Activated T-cell treated with anti-CD3 and anti-CD28 coated beads for 4 hours (primary cell): ENCODE measurements at places on chromosomes 6 and 20.

GRCh38 chr6:21792177-21792576 is 198.6 kb downstream of the SOX4 start:
- DNase-seq, result no peak

DNA sequence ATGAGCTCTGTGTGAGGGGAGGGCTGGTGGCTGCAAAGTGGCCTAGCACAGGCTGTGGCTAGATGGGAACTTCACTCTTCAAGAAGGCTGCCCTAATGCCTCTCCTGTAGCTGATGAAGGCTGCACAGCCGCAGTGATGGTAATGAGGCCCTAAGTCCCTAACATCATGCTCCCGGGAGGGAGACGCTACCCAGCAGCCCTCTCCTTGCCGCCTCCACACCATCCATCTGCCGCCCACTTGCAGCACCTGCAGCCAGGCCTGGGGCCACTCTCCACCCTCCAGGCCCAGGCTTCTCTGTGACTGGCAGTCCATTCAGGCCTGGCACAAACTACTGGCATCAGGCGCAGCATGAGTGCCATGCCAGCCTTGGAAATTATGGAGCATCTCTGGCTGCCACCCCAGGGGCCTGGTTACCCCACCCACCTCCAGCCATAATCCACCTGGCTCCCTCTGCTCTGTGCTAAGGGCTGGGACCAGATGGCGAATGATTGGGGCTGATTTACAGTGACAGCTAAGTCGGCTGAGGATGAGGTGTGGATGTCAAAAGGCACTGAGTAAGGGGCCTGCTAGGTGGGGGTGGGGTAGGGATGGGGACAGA is 284.2 kb downstream of the LRFN2 start:
- DNase-seq, result no peak

GRCh38 chr6:41073968-41074691 is 1.4 kb downstream of the NFYA start:
- DNase-seq, result no peak

- DNase-seq, result no peak
Measured at GRCh38 chr6:18405477-18406293, 18.5 kb downstream of the RNF144B start.

DNA sequence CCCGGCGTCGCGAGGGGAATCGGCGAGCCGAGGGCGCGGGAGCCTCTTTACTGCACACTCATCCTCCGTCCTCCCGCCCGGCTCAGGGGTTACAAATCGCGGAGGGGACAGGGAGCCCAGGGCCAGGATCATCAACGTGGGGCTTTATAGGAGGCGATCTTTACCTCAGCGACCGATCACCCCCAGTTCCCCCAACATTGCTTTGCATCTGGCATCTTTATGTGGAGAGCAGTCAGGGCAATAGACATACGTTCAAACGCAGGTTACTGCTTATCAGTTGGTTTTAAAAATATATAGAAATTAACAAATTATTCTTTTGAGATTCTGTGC is 634 bp downstream of the HSF2 start:
- peak; percentile 1 for DNase-seq

GRCh38 chr20:54633374-54634355 is 158.3 kb downstream of the DOK5 start:
- no peak for DNase-seq

GRCh38 chr20:59120919-59121318 is 42.7 kb upstream of the ZNF831 start:
- no peak for DNase-seq

DNA sequence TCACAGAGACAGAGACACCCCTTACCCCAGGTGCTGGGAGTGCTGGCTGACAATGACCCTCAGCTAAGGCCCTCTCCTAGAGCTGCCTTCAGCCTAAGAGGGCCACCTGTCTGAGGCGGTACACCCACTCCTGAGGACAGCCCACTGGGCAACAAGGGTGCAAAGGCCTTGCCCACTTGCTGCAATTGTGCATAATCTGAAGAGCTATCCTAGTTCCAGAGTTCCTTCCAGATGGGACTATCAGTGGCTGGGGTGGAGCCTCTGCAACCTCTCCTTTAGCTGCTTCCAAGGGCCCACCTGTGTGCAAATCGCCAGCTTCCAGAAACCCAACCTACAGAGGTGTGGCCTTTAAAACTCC is 87.5 kb downstream of the PREX1 start:
- DNase-seq, result no peak

- no peak for DNase-seq
Measured at GRCh38 chr20:43943725-43944124, 29.1 kb downstream of the TOX2 start.
